NAMALWA (cell line): ENCODE measurements at places on chromosomes 13 and 19.

DNA sequence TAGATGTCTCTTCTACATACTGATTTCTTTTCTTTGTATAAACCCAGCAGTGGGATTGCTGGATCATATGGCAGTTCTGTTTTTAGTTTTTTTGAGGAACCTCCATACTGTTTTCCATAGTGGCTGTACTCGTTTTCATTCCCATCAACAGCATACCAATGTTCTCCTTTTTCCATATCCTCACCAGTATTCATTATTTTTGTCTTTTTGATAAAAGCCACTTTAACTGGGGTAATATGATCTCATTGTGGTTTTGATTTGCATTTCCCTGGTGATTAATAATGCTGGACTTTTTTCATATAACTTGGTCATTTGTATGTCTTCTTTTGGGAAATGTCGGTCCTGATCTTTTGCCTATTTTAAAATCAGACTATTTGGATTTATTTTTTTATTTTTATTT is 108.5 kb downstream of the PAN3 start:
- no peak for DNase-seq

GRCh38 chr13:108267347-108267746 is 2.2 kb upstream of the TNFSF13B start:
- DNase-seq: no peak

GRCh38 chr19:28874742-28875141 is 338.2 kb downstream of the UQCRFS1 start:
- DNase-seq: no peak

DNA sequence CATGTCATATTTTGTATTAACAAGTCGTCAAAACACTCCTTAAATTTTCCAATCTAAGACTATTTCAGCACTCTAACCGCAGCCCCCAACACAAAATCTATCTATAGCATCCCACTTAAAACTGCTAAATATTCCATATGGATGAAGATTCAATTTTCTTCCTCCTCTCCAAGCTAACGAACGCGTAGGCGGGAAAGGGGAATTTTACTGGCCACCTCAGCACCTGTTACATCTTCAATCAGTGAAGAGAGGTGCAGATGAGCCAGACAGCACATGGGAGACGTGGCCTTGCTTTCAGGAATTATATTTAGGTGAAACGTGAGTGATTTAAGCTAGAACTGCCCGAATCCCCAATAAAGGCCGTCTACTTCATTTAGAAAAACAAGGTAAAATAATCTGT is 1.1 kb downstream of the RBM26 start:
- peak; percentile 46 for DNase-seq

DNA sequence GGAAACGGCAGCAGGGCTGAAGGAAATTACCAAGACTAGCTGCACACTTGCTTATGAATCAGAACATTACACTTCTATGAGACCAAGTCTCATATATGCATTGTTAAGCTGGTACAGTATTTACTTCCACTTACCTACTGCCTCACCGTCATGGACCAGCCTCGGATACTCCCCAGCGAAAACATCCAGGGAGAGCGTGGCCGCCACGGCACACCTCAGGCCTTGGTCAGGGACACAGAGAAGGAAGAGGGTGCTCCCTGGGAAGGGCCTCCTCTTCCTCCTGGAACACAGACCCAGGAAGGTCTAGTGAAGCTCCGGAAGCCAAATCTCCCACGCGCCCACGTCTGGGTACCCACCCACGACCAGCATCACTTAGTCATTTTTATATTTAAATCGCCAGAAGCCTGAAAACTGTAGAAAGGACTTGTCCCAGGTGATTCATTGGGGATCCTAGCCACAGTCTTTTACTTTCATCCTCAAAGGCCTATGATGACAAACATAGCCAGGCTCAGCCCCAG is 24.4 kb upstream of the MTIF3 start:
- no peak for DNase-seq

GRCh38 chr19:29927944-29928625 is 14.0 kb upstream of the URI1 start:
- no peak for DNase-seq
